AG09319 (cell line): ENCODE measurements at places on chromosomes 6 and 20.

- no peak for DNase-seq
Observed at GRCh38 chr6:140105857-140106256, 731.4 kb upstream of the CITED2 start.

- DNase-seq, result no peak
Observed at GRCh38 chr20:58655328-58656107, 4.4 kb downstream of the STX16 start.

- DNase-seq, result no peak
Observed at GRCh38 chr6:143385636-143386035, 64.9 kb downstream of the ADAT2 start.

GRCh38 chr6:56534680-56535419, 107.8 kb downstream of the DST start:
- no peak for DNase-seq

GRCh38 chr6:28953585-28954258, 29.9 kb upstream of the TRIM27 start:
- no peak for DNase-seq
